ENCODE measurements at places on chromosomes 2 and 18. TPM values are rescaled to one million over a fixed set of nuclear protein-coding genes. Genes with fewer than 3 reads are reported as not detected.

DNA sequence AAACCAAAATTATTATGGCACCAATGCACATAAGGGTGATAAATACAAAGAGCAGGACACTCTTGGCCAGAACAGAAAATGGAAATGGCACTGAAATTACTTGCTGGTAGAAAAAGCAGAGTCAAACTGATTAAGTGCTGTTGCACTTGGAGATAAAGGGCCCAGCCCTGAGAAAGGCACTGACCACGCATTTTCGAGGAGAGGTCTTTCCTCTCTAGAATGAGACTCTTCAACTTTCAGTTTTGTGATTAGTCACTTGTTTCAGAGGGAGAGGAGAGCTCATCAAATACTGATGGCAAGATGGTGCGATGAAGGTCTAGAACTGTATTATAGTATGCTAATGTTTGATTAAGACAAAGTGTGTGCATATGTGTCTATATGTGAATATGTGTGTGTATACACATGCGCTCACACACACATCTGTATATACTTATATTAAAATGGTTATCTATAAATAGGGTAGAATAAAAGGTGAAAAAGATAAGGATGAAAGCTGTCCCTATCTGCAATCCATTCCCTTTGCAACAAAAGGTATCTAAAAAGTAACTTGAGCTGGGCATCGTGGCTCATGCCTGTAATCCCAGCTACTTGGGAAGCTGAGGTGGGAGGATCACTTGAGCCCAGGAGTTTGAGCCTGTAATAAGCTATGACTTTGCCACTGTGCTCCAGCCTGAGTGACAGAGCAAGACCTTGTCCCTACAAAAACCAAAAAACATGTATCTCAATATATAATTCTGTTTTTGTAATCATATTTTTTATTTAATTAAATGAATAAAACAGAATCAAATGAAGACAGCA is 48.8 kb upstream of the ZDBF2 start:
- H3K4me3 ChIP-seq: no peak overlapping the region
- H3K27me3 ChIP-seq: peaks cover 10% of the 10 kb centered on the region
- no peak overlapping the region for H3K27ac ChIP-seq
- H3K36me3 ChIP-seq: peaks cover 4% of the 10 kb centered on the region
- peak; percentile 6 for DNase-seq

DNA sequence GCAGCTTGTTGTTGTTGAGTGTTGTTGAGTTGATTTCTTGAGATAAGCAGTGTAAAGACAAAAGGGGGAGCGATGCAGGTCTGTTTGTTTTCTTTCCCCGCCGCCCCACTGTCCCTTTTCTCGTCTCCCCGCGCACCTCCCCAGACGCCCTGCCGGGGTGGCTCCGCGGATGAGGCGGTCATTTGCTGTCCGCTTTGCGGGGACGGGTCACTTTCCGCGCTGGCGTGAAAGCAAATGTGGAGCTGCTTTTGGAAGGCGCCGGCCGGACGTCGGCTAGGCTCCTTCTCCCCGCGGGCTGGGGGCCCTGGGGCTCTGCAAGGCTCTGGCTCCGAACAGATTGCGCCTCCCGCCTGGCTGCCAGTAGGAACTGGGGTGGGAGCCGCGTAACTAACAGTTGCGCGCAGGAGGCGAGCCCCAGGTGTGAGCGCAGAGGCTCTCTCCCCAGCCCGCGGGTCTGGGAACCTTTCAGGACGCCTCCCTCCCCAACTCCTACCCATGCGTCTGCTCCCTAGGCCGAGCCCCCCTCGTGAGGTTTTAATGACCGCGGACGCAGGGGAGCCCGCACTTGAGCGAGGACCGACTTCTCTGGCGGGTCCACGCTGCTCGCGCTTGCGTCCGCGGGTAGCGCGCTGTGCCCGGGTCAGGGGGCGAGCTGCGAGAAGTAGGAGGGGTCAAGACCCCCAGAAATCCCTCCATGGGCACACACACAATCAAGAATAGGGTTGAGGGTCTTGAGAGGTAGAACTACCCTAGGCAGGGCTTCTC is 146.6 kb downstream of the MEIS1 start:
- H3K27me3 ChIP-seq: peaks cover 44% of the 10 kb centered on the region
- no peak overlapping the region for H3K4me3 ChIP-seq
- H3K4me1 ChIP-seq: no peaks in the 10 kb centered on the region
- H3K36me3 ChIP-seq: no peaks in the 10 kb centered on the region
- no peak overlapping the region for H3K27ac ChIP-seq
- DNase-seq: no peak

GRCh38 chr2:144686518-144687215 is 166.7 kb upstream of the ZEB2 start:
- no peak for DNase-seq
- no peaks in the 10 kb centered on the region for H3K36me3 ChIP-seq
- peaks cover 22% of the 10 kb centered on the region for H3K27me3 ChIP-seq
- no peak overlapping the region for H3K27ac ChIP-seq

- H3K4me1 ChIP-seq: no peaks in the 10 kb centered on the region
- no peak overlapping the region for H3K27ac ChIP-seq
- H3K36me3 ChIP-seq: no peaks in the 10 kb centered on the region
Observed at GRCh38 chr2:108082978-108083377, 96.7 kb downstream of the SLC5A7 start.

- no peak overlapping the region for H3K4me3 ChIP-seq
- H3K27ac ChIP-seq: no peak overlapping the region
- H3K27me3 ChIP-seq: peaks cover 46% of the 10 kb centered on the region
- no peaks in the 10 kb centered on the region for H3K4me1 ChIP-seq
Observed at GRCh38 chr2:111219734-111220505, 99.2 kb downstream of the BCL2L11 start.

- no peak overlapping the region for H3K4me3 ChIP-seq
- no peaks in the 10 kb centered on the region for H3K36me3 ChIP-seq
- no peak overlapping the region for H3K27ac ChIP-seq
- H3K4me1 ChIP-seq: no peaks in the 10 kb centered on the region
Observed at GRCh38 chr18:63505566-63506335, 29.0 kb downstream of the SERPINB5 start.

DNA sequence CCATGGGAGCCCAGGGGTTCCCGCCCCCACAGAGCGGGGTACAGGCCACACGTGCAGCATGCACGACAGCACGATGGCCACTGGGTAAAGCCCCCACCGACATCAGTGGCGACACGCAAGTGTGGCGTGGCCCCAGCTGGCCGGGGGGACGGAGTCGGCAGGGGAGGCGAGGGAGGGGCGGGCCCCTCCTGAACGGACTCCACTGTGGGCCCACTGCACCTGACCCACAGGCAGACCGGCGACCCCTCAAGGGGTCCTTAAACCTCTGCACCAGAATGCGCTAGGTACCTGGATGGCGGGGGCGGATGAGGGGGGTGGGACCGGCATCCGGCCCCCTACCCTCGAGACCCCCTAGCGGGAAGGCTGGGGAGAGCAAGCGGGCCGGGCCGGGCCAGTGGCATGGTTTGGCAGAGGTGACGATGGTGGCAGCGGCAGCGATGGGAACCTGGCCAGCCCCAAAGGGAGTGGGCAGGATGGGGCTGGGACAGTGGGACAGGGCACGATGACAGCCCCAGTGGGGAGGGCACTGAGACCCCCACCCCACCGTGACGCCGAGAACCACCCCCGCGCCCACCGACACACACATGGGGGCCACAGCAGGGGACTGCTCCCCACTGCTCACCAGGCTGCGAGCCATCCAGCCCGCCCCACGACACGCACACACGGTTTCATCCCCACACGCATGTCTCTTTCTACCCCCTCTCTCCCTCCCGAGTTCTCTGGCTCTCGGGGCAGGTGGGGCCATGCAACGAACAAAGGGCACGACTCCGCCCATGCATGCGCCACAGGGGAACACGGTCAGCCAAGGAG is 91.9 kb upstream of the ANKRD30BL start:
- peaks cover 6% of the 10 kb centered on the region for H3K27me3 ChIP-seq
- no peak for DNase-seq
- no peak overlapping the region for H3K4me3 ChIP-seq
- no peaks in the 10 kb centered on the region for H3K4me1 ChIP-seq
- no peak overlapping the region for H3K27ac ChIP-seq

- H3K36me3 ChIP-seq: peaks cover 3% of the 10 kb centered on the region
- DNase-seq: no peak
- no peak overlapping the region for H3K4me3 ChIP-seq
- H3K27ac ChIP-seq: no peak overlapping the region
- H3K4me1 ChIP-seq: peaks cover 5% of the 10 kb centered on the region
Observed at GRCh38 chr2:10876963-10877362, 34.8 kb upstream of the KCNF1 start.

DNA sequence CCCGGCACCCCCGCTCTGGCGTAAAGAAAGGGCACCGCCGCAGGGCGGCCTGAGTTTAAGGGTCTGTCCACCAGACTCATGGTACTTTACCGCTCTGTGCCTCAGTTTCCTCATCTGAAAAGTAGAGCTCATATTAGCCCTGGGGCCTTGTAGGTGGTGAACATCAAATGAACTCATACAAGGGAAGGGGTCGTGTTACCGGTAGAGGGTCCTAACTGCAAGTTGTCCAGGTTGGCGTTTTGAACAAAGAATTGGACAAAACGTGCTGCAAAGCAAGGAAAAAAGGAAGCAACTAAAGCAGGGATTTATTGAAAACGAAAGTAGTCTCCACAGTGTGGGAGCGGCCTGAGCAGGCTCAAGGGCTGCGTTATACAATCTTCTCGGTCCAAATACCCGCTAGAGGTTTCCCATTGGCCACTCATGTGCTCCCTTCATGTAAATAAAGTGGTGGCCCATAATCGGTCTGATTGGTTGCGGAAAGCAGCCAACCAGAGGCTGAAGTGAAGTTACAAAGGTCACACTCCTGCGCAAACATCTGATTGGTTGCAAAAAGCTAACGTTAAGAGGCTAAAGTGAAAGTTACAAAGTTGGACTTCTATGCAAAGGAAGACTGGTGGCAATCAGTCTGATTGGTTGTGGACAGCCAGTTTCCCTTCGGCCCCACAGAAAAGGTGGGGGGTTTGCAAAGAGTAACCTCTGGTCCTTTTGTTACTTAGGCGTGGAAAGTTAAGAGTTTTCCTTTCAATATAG is 80.7 kb upstream of the LDLRAD4 start:
- H3K27me3 ChIP-seq: peaks cover 5% of the 10 kb centered on the region
- peak overlapping the region; percentile 88 for H3K27ac ChIP-seq
- H3K4me3 ChIP-seq: peak overlapping the region; percentile 97
- H3K36me3 ChIP-seq: peaks cover 4% of the 10 kb centered on the region

DNA sequence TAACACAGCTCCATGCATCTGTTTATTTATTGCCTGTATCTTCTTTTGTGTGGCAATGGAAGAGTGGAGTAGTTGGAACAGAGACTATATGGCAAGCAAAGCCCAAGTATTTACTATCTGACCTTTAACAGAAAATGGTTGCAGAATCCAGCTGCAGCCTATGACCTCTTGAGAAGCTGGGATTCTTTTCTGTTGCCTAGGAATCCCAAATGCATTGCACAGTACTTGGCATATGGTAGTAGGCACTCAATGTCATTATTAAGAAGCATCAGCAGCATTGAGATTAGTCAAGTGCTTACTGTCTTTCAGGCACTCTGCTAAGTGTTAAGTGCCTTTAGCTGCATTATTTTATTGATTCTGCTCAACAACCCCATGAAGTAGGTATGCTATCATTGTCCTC is 331.6 kb downstream of the CCDC85A start:
- no peak overlapping the region for H3K27ac ChIP-seq
- no peaks in the 10 kb centered on the region for H3K27me3 ChIP-seq
- H3K36me3 ChIP-seq: no peaks in the 10 kb centered on the region

DNA sequence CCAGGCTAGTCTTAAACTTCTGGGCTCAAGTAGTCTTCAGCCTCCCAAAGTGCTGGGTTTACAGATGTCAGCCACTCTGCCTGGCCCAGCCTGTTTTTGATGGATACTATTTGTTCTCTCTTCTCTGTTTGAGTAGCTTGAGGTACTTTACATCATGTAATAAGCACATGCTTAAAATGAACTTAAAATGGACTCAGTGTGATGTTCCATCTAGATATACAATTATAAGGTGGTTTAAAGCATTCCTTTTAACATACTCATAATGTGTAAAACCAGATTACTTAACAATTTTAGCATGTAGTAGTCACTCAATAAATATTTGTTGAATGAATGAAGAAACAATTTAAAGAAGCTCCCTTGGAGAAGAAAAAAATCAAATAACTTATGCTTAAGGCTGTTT is 9.6 kb downstream of the PTPRM start:
- H3K4me1 ChIP-seq: peaks cover 10% of the 10 kb centered on the region
- H3K27me3 ChIP-seq: peaks cover 15% of the 10 kb centered on the region
- no peaks in the 10 kb centered on the region for H3K36me3 ChIP-seq
- no peak overlapping the region for H3K4me3 ChIP-seq

DNA sequence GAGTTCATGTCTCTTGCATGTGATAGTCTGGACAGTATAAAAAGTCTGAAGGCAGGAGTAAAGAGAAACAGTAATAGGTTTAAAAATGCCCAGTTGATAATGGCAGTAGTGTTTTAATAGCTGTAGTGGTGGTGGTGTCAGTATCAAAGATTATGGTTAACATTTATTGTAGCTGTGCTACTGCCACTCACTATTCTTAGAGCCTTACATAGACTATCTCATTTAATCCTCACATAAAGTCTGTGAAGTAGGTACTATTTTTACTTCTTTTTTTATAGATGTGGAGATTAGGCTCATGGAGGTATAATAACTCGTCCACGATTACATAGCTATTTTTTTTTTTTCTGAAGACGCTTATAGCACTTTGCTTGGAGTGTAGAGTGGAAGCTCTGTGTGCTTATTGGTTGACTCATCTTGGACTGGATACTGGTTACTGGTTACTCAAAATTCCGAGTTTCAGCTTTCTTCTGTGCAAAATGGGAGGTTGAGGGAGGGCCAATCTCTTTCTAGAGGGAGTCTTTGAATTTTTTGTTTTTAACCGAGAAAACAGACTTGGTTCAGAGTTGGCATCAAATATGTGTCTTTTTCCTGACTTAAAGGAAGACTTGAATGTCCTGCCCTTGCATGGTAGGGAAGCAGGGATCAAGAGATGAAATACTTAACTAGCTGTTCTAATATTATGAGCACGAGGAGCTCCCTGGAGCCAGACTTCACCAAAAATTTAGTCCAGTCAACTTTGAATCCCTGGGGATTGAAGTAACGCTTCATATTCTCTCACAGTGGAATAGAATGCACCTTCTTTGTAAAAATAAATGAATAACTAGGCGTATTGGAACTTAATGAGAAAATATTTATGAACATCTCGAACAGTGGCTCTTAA is 27.1 kb downstream of the CERS6 start:
- H3K36me3 ChIP-seq: peaks cover 6% of the 10 kb centered on the region
- no peak overlapping the region for H3K4me3 ChIP-seq
- DNase-seq: no peak
- H3K4me1 ChIP-seq: peaks cover 38% of the 10 kb centered on the region

ST6GAL2 gene
- not detected for total RNA-seq

SCN7A gene
- not detected for total RNA-seq

SLC66A3 gene
- total RNA-seq: 14.9 TPM

B3GNT7 gene
- total RNA-seq: 0.34 TPM

CPS1 gene
- 3.3 TPM for total RNA-seq

RAPH1 gene
- 3.7 TPM for total RNA-seq

KLHL29 gene
- 2.5 TPM for total RNA-seq

ZRANB3 gene
- 17.9 TPM for total RNA-seq

CMPK2 gene
- total RNA-seq: 5.7 TPM

Data from activated T-cell treated with anti-CD3 and anti-CD28 coated beads, Interleukin-2, amount 50 U/mL, for 72 hours (primary cell).